ENCODE measurements at places on chromosomes 13 and 19.

DNA sequence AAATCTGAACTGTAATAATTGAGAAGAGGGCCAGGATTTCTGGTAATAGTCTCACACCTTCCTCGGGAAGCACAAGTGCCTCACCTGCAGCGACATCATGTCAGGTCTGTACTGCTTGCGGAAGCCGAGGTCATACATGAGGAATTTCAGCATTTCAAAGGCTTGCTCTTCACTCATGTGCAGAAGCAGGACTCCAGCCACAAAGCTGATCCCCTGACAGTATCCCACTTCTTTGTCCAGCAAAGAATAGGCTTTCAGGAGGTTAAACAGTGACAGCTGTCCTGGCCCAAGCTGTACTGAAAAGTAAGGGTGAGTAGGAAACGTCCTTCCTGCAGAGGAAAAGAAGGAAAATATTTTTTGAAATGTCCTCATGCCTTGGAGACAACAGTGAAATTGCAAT is 182.7 kb downstream of the TBC1D4 start:
- DNase-seq, result no peak

GRCh38 chr13:103607995-103608394 is 541.8 kb upstream of the SLC10A2 start:
- DNase-seq, result no peak

DNA sequence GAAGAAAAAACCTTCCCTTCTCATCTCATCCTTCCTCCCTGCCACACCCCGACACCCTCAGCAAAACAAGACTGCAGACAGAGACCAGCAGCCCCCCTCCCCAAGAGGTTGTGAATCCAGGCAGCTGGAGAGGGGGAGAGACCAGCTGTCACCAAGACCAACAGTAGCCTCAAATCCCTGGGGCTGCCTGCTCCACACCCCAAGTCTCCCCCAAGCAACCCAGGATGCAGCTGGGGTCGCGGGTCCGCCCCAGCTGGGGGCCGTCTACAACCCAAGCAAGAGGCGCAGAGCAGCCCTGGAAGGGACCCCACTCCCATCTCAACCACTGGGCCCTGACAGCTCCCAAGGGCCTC is 7.1 kb downstream of the KLF16 start:
- no peak for DNase-seq

GRCh38 chr13:21777813-21778212 is 106.9 kb downstream of the FGF9 start:
- DNase-seq, result no peak

DNA sequence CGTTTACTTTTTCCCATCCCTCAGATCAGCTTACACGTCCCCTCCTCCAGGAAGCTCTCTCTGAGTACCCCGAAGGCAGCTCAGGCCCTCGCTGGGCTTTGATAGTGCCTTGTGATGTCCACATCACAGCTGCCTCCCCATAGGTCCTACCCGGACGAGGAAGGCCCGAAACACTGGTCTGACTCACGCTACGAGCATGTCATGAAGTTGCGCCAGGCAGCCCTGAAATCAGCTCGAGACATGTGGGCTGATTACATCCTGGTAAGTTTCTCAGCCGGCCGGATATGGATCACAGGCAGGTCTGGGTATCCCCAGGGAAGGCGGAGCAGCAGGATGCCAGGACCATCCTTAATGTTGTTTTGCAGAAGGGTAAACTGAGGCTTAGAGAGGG is 4.8 kb downstream of the COLGALT1 start:
- DNase-seq, result peak; percentile 53

DNA sequence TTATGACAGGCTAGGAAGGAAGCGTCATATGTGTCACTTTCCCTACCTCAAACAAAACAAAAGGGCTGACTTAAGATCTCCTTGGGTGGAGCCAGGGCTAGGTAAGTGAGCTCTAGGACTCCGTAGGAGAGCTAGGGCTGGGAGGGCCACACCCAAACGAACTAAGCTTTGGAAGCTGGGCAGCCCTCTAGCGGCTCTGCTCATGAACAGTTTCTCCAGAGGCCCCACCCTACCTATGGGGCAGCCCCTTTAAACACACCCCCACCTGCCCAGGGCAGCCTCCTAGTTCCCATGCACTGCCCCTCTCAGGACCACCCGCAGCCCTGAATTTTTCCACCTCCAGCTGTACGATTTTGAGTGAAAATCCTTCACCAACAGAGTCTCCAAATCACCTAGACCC is 3.5 kb downstream of the PEG3 start:
- DNase-seq, result no peak

GRCh38 chr13:112819111-112819510 is 129.3 kb downstream of the ATP11A start:
- no peak for DNase-seq

GRCh38 chr13:113112893-113113845 is 7.6 kb downstream of the F7 start:
- DNase-seq, result no peak

DNA sequence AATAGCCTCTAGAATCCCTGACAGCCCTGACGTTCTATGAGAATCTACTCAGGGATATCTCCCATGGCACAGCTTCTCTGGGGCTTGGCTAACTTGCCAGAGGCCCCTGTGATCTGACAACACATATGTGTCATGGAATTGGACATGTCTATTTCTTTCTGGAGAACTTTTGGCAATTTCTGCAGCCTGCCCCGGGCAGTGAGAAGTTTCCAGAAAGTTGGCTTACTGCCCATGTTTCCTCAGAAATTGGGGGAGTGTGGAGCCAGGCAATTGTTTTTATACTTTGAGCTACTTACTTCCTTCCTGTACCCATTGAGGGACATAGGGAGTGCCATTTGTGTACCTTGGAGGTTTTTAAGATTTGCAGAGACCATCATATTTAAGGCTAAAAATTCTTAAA is 98.9 kb downstream of the FLT1 start:
- no peak for DNase-seq

DNA sequence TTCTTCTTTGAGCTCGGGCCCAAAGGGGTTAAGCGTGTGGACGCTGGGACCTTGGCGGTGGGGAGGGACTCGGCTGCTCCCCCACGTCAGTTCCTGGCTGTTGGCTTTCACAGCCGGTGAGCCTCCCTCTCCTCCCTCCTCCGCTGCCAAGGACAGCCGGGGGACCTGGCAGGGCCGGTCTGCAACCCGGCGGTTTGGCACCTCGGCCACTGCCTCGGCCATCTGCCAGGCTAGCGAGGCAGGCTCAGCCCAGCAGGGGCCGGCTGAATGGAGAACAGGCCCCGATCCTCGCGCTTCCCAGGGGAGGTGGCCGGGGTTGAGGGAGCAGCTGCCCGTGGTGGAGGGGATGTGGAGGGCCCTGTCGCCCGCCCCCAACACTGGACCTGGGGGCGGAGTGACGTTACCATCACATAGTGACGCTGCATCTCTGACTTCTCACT is 5.0 kb downstream of the TLE5 start:
- DNase-seq, result peak; percentile 68

DNA sequence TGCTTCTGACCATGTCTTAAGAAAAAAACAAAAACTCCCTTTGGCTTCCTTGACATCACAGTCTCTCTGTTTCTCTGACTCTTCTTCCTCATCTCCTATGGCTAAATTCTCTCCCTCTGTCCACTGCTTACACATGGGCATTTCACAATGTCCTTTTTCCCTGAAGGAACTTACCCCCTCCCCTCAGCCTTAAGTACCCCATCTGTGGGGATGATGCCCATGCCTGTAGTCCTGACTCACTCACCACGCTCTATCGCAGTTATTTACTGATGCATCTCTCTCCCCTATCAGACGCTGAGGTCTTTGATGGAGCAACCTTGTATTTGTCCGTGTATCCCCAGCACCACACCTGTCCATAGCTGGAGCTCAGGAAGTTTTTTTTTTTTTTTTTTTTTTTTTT is 32.4 kb downstream of the ACTN4 start:
- DNase-seq, result no peak

- peak; percentile 28 for DNase-seq
Measured at GRCh38 chr13:74114202-74114601, 20.0 kb downstream of the KLF12 start.

- DNase-seq, result no peak
Measured at GRCh38 chr13:109415057-109415456, 371.3 kb downstream of the IRS2 start.

DNA sequence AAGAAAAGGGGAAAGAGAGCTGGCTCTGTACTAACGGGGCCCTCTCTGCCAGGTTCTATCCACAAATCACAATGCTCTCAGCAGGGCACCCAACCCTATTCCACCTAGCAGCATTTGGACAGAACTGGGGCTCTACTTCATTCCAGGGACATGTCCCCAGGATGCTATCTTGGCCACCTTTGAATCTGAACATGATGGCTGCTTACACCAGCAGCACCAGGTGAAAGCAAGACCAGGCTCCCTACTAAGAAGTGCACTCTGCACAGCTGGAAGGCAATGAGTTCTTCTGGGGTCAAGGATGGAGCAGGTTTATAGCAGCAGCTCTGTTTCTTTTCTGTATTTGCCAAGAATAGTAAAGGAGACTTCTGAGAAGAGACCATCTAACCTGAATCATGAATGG is 222.4 kb downstream of the DACH1 start:
- no peak for DNase-seq

- no peak for DNase-seq
Measured at GRCh38 chr13:57311009-57311586, 144.1 kb downstream of the PRR20E start.

GRCh38 chr13:42969565-42970172 is 22.4 kb downstream of the EPSTI1 start:
- DNase-seq, result peak; percentile 72

- DNase-seq, result no peak
Measured at GRCh38 chr19:10566658-10567410, 1.0 kb upstream of the KRI1 start.

GRCh38 chr19:53019684-53020083 is 6.0 kb downstream of the ERVV-1 start:
- no peak for DNase-seq

DNA sequence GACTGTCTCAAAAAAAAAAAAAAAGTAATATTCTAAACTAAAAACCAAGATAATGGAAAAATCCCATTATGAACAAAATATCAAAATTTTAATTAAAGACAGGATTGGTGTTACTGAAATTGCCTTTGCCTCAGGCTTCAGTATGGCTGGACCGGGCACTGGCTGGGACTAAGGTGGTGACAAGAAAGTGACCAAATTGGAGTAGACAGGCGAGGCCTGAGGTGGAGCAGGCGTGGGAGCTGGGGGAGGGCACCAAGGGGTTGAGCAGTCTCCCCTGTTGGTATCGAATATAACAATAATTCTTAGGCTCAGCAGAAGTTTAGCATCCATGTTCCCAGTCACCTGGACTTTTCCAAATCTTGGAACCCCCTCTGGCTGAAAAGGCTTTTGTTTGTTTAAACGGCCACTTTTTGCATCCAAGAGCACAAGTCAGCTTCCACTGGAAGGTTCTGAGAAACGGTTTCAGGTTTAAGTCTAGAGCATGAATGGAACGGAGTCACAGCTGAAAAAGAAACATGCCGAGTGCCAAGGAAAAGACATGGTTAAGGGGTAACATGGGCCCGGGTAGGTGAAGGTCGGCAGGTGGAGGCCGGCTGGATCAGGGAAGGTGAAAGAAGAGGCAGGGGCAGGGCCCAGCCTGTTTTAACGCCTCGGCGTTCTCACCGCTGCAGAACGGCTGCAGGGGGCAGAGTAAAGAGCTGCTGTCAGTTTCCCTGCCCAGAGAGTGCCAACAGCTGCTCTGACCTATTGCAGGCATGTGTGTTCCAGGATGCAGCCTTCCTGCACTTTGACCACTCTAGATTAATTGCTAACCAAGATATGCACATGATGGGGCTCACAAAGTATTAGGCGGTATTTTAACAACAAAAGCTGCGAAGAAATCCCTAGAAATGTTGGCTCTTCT is 104.4 kb downstream of the TM9SF2 start:
- peak; percentile 43 for DNase-seq

DNA sequence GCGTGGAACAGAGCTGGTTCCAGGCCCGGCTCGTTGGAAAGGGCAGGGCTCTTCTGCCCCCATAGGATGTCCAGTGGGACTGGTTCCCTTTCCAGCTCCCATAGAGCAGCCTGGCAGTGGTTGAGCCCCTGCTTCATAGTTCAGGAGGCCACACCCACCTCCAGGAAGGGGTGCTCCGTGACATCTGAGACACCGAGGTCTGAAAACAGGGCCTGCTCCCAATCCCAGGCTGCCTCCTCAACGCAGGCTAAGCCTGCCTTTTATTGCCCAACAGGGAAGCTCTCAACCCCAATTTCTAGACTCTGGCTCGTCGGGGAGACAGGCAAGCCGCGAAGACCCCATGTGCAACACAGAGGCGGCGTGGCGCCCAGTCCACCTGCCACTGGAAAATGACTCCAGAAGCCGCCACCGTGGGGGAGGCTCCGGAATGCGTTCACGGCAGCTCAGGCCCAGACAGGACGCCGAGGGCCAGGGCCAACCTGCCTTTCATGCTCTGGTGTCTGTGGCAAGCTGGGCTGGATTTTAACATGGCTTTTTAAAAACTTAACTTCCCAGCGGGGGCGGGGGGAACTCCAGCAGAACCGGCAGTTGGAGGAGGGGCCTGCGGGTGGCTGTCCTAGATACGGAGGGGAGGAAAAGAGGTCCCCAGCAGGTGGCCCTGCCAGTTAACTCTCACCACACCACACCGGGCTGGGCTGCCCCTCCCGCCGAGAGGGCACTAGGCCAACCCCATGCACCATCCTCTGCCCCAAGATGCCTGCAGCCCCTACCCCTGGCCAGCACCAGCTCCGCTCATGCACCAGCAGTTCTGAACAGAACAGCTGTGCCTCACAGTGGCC is 17.9 kb upstream of the TINCR start:
- no peak for DNase-seq

DNA sequence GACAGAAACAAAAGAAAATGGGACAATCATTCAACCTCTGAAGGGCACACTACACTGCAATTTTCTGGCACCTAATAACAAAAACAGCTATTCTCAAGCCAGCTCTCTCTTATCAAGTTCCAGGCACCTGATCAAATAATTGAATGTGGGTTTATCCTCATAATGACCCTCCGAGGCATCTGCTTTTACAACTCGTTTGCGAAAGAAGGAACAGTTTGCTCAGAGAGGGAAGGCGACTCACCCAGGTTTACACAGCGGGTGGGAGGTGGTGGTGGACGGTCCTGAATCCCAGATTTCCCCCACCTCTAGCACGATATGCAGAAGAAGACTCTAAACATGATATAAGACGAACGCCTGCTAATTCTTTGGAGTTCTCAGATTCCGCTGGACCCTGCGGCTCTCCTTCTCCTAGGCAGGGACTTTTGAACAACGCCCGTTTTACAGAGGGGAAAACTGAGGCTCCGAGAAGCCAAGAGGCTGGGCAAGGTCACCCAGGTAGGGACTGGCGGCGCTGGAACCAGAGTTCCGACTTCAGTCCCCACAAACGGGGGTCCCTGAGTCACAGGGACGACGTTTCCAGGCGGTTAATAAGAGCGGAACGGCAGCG is 641 bp downstream of the SGTA start:
- no peak for DNase-seq
